Cortex of kidney (tissue), 1 donor: ENCODE measurements at places on chromosomes 2 and 18.

GRCh38 chr2:70085711-70086277 is 1.5 kb upstream of the PCBP1 start:
- no peak for DNase-seq

DNA sequence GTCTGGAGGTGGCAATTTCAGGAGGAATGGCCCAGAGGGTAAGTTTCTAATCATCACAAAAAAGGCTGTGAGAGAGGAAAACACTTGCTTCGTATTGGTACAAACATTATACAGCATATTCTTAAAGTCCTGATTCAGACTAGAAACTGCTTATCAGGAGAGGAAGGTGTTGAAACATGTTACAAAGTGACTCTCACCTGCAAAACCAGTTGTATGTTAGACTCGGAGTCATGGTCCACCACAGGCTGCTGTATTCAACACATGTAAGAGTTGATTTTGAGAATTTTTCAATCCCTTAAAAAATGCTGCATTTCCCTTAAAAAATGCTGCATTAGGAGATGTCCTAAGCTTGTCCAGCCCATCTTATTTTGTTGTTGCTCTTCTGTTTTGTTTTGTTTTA is 61.5 kb downstream of the MBP start:
- no peak for DNase-seq

- DNase-seq, result no peak
These were observed 84.1 kb downstream of the HS6ST1 start for GRCh38 chr2:128234613-128235012.

DNA sequence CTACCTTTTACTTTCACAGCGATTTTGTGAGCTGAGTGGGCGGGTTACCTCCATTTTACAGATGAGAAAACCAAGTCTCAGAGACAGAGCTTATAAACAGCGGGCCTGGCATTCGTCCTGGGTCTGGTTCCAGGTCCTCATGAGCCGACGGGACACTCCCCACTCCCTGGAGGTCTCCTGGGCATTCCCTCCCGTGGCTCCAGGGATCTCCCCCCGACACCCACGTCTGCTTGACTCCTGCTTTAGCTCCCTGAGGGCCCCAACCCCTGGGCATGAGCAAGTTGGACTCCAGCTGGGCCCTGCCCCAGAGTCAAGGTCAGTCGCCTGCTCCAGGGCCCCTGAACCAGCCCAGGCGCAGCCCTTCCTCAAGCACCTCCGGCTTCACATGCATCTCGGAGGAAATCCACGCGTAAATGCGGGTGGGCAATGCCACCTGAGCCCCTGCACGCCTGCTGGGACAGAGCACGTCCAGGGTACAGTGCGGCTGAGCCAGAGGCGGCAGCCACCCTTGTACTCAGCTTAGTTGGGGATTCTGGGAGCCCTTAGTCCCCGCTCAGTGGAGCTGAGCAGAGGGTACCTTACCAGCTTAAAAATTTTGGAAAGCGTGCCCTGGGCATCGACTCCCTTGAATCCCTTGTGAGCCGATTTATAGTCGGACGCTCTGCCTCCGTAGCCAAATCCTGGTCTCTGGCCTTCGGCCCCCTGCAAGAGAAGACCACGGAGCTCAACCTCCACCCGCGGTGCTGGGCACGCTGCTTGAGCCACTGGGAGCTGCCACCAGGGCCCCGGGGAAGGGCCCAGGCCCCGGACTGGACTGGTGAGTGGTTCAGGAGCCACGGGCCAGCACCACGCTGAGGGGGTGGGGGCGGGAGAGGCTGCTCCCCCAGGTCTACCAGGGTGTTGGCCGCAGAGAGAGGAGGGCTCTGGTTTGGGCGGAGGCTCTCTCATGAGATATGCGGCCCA is 148.1 kb downstream of the MBP start:
- no peak for DNase-seq

DNA sequence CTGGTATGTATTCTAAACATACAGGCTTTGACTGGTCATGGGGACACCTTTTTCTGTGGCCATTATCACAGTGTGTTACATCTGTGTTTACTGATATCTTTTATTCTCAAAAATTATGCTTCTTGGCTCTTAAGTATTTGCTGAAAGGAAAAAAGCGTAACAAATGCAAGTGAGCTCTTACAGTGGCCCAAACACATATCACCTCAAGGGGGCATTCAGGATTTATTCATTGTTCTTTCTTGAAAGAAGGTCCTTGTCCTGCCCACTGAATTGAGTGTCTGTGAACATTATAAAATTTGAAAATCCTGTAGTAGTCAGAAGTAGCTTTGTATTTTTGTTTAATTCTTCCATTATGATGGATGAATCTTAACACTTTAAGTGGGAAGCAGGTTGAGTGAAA is 454.5 kb downstream of the XIRP2 start:
- DNase-seq, result no peak

DNA sequence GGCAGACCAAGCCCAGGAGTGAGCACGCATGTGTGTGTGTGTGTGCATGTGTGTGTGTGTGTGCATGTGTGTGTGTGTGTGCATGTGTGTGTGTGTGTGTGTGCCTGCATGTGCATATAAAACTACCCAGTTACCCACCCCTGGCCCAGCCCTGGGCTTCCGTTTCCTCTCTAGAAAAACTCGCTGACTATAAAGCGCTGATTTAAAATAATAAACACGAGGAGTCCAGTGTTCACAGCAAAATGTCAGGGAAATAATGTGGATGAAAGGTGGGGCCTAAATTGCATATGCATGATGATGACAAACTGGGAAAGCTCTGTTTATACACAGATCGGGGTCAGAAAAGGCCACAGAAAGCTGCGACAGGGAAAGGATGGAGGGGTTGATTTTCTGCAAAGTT is 7.5 kb downstream of the ADCY3 start:
- no peak for DNase-seq

DNA sequence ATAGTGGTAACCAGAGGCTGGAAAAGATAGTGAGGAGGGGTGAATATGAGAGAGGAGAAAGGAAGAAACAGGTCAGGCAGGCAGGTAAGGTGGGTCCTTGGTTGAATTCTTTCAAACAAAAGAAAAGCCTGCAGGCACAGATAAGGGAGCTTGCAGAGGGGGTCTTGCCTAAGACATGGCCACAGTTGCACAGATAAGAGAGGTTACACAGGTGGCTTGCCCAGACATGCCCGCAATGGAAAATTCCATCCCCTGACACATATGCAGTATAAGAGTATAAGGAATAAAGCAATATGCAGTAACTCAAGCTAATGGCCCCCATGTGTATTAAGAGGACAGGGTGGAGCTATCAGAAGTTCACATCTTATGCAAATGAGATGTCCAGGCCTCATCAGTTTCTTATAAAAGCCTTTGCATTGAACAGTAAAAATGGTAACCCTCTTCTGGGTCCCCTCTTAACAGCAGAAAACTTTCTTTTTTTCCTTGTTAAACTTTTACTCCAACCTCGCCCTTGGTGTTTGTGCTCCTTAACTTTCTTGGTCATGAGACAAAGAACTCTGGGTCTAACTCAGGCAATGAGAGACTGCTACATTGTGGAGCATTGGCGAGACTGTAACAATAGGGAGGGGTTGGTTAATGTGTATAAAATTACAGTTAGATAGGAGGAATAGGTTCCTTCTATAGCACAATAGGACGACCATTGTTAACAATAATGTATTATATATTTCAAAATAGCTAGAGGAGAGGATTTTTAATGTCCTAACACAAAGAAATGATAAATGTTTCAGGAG is 764.6 kb downstream of the TSN start:
- DNase-seq, result no peak

DNA sequence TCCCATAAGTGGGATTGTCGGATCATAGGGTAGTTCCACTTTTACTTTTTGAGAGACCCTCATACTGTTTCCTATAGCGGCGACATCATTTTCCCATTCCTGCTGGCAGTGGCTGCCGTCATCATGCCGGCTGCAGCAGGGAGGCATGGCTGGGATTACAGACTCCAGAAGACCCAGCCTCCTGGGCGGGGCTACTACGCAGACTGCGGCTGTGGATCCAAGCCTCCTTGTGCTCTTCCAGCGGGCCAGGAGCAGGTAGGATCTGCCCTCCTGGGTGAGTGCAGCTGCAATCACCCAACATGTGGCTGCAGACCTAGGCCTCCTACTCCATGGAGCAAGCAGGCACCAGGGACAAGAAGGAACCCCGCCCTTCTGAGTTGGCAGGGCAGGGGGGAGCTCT is 359.2 kb downstream of the GALR1 start:
- DNase-seq, result no peak

DNA sequence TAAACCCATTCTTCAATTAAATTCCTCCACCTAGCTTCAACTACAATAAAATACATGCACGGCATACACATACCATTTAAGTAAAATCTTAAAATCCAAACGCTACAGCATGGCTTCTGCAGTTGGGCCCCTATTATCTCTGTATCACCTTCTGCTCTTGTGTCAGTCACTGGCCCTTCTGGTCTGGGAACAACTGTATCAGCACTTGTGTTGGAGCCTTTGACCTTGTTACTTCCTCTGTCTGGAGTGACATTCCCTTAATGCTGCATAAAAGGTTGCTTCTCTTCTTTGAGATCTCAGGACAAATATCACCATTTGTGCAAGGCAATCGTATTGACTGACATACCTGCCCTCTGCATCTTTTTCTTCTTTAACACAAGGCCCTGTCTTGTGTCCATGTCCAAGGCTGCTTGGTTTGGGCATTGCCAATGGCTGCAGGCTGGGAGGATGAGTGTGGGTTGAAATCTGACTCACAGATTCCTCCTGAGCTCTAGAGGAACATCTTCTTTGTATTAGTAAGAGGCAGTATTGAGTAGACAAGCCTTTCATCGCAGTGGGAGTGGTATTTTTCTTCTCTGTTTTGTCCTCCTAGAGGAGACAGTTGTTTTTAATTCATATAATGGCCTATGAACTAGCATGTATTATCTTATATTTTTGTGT is 267.8 kb upstream of the TRIB2 start:
- DNase-seq, result no peak

DNA sequence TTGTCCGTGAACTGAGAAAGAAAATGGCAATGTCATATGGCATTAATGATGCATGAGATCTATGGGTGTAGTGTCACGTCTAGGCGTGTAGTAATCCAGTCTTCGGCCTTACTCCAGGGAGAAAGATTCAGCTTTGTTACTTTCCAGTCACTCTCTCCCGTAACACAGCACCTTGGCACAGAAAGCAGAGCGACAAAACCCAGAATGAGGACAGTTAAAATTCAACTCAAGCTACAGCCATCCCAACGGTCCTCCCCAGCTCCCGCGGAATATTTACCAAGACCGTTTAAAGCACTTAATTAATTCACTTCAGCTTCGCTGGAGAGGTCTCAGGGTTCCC is 797 bp upstream of the CRIM1 start:
- DNase-seq, result no peak

DNA sequence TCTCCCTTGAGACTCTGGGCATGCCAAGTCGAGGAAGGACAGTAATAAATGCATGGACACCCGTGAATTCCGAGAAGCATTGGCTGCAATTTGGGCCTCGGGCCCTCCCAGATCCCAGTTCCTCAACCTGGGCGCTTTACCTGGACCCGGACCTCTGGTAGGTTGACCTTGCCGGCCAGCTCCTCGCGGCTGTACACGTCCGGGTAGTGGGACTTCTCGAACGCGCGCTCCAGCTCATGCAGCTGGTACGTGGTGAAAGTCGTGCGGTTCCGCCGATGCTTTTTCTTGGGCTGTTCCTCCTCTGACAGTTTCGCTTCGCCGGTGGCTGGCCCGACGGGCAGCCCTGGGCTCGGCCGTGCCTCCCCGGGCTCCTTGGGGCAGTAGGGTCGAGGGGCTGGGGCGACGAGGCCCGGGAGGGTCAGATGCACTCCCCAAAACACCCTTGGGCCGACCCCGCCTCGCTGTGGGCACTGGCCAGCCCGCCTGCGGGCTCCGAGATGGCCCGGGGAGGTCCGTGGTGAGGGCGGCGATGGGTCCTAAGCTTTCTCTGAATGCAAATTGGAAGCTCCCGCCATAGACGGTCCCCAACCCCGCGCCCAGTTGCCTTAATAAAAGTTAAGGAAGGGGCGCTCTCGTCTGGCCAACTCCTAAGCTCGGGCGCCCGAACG is 899 bp downstream of the RAX start:
- DNase-seq, result no peak

DNA sequence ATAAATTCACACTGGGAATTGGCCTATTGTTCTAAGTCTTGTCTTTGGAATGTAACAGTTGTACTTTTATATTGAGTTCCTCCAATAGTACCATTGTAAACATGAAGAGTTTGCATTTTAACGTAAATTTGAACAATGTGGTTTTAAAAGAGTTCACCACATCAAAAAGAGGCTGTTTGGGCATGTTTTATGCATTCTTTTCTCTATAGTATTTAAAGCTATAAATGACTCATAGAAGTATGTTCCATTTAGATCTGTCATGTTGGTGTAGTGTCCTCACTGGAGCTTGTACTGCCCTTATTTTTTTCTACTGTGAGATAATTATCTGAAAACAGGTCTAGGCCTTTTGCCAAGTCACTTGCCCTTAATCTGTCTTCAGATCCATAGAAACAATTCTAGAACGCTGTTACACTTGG is 141.9 kb downstream of the RHBDD1 start:
- no peak for DNase-seq

- DNase-seq, result no peak
These were observed 47.7 kb downstream of the ZNF516 start for GRCh38 chr18:76447258-76447890.

DNA sequence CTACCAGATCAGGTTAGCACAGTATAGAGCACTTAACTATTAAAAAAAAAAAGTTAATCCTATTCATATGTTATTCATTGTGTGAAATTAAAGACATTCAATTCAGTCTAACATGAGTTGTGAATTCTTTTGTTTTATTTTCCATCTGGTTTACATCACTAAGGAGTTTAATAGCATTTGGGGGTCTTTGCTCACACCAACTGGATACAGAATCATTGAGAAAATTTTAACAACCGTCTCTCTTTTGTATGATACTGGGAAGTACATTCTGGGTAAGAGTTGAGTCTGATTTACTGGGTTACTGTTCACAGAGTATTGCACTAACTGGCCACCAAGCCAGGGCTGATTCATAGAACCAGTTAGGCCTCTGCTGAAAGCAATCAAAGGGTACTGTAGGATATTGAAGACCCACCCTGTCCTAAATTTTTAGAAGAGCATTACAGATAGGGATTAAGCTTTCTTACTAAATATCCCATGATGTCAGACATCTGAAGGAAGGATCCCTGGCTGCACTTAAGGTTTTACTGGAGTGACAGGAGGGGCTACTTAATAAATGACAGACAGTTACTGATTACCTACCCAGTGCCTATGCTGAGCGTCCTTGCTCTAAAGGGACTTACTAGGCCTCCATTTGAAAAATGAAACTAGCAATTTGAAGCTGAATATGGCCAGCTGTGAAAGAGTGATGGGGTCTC is 387.9 kb downstream of the SETBP1 start:
- no peak for DNase-seq

- DNase-seq, result no peak
These were observed 17.5 kb downstream of the SMAD2 start for GRCh38 chr18:47912794-47913585.
